ENCODE measurements at places on chromosomes 12 and 14.

DNA sequence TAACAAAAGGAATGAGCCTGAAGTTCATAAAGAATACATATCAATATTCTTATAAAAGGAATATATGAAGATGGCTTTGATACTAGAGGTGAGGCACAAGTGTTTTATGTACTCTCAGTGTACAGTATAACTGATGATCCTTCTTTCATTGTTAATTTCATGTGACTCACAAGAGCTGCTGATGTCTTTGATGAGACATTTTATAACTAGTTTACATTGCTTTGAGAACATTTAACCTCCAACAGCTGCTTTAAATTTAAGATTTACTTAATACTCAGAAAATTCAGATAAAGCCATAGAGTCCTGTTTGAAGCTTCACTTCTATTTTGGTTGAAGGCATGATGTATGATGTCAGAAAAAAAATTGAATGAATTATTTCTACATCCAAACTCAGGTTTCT is 59.8 kb downstream of the WASHC4 start:
- DNase-seq, result peak; percentile 0

GRCh38 chr12:105275997-105276733 is 40.2 kb upstream of the APPL2 start:
- DNase-seq, result no peak

DNA sequence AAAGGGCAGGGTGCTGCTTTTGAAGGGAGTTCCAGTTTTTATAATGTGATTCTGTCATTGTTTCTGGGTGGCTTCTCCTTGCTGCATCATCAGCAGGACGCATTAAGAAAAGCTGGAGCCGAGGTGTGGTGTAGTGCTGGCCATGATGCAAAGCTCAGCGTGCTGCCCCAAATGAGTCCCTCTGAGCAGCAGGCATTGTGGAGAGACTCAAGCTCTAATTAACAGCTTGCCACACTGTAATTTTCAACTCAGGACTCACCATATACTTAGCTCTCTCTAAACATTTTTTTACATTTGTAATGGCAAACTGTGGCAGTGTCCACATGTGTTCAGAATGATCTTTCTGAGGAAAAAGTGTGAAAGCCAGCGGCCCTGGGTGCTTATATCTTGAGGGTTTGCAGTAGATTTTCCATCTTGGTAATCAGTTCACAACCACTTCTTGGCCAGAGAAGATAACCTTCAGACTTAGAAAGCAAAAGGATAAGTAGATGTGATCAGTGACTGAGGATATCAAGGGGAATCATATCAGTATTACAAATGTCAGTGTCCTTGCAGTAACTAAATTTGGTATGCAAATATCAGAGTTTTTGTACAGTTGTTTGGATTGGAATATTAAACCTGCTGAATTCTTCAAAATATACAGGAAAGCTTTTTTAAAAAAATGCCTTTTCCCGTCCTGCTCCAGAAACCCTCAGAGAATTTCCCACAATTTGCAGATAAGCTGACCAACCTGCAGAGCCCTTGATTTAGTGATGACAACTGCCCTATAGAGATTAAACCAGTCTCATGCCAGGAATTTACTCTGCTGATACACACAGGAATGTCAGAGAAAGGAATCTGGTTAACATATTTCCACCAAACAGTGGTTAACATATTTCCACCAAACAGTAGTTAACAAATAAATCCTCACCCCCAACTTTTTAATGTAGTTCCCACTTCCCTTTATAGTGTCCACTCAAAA is 63.6 kb downstream of the DAAM1 start:
- no peak for DNase-seq

DNA sequence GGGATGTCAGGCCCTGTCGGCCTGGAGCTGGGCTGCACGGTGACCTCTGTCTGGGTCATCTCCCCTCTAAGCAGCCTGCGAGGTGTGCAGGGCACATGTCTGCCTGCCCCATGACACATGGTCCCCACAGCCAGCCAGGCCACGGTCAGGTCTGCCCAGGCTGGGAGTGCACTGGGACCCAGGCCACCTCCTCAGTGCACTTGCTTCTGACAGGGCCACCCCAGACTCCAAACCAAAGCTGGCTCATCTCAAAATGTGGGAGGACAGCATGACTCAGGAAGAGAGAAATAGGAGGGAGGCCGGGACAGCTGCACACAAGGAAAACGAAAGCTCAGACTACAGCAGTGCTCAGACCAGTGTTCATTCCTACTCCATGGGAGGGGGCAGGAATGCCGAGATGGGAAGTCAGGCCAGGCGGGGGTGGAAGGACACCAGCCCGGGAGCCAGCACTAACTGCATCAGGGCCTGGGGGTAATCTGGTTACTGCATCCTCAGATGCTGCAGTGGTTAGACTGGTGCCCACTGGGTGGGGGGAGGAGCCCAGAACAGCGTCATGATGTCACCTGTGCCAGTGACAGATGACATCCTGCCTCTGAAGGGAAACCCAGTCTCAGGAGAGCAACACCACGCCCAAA is 4.0 kb downstream of the P2RX2 start:
- DNase-seq, result peak; percentile 66

GRCh38 chr12:6816598-6816997 is 5.0 kb upstream of the GPR162 start:
- no peak for DNase-seq

DNA sequence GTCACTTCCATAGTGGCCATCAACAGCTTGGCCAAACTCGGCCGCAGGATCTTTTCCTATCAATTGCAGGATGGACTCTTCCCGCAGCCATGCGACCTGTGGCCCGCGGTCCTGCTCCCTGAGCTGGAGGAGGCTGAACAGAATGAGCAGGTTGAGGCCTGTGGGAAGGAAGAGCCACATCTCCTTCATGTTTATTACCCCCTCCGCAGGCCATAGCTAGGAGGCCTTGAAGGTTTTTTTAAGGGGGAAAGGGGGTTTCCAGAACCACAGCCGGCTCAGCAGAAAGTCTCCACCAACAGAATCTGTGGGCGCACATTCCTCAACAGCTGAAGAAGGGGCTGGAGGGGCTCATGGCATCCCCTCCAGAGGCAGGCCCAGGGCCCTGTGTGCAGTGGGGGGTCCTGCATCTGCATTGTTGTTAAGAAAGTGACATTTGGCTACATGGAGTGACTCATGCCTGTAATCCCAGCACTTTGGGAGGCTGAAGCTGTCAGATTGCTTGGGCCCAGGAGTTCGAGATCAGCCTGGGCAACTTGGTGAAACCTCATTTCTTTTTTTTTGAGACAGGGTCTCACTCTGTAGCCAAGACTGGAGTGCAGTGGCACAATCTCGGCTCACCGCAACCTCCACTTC is 25.2 kb upstream of the PPP1R13B start:
- no peak for DNase-seq
